ENCODE measurements at places on chromosomes 1 and 21.

GRCh38 chr1:7295946-7296345 lies 475.1 kb upstream of the VAMP3 start:
- DNase-seq, result no peak

GRCh38 chr1:218916720-218917119 lies 257.0 kb upstream of the LYPLAL1 start:
- no peak for DNase-seq

GRCh38 chr1:162136760-162137159 lies 67.3 kb downstream of the NOS1AP start:
- no peak for DNase-seq

- DNase-seq, result no peak
These were observed 204.9 kb downstream of the TBX15 start for GRCh38 chr1:118783095-118783758.

DNA sequence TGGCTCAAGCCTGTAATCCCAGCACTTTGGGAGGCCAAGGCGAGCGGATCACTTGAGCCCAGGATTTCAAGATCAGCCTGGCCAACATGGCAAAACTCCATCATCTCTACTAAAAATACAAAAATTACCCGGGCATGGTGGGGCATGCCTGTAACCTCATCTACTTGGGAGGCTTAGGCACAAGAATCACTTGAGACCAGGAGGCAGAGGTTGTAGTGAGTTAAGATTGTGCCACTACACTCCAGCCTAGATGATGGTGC lies 12.0 kb downstream of the PALMD start:
- DNase-seq, result no peak

- DNase-seq, result no peak
These were observed 310.4 kb downstream of the RRAGC start for GRCh38 chr1:38549191-38549590.

DNA sequence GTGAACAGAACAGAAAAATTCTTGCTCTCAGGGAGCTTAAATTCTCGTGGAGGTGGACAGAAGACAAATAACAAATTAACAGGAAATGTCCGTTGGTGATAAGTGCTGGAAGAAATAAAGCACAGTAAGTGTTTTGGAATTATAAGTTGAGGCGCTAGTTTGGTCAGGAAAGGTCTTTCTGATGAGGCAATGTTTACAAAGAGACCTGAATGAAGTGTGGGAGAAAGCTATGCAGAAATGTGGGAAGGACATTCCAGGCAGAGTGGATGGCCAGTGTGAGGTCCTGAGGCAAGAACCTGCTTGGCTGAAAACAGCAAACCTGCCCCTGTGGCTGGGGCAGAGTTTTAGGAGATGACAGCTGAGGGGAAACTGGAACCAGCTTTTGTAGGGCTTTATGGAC lies 23.3 kb downstream of the NGF start:
- no peak for DNase-seq

- DNase-seq, result no peak
These were observed 753.3 kb downstream of the LTN1 start for GRCh38 chr21:28239340-28239739.

DNA sequence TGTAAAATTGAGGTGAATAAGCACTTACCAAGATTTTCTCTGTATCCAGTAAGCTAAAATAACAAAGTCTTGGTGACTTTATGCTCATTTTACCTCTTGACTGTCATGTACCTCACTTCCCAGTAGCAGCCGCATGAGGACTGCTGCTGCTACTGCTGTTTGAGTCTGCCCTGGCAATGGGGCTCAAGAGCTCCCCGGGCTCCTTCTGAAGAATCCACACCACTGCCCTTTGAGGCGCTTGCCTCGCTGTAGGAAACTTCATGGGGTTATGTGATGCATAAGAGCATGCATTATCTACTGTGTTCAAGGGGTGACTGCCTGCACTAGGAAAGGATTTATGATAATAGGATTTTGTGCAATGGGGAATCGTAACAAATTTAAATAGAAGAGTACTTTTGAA lies 113.5 kb downstream of the NTNG1 start:
- no peak for DNase-seq

GRCh38 chr1:161743231-161743630 lies 6.4 kb upstream of the DUSP12 start:
- no peak for DNase-seq

Measured in natural killer cell treated with Interleukin-12 subunit alpha and Interleukin-12 subunit beta and Interleukin-15 and Interleukin-18, amount 100 ng/mL, for 72 hours (primary cell).